ENCODE measurements at places on chromosomes 7 and 10.

DNA sequence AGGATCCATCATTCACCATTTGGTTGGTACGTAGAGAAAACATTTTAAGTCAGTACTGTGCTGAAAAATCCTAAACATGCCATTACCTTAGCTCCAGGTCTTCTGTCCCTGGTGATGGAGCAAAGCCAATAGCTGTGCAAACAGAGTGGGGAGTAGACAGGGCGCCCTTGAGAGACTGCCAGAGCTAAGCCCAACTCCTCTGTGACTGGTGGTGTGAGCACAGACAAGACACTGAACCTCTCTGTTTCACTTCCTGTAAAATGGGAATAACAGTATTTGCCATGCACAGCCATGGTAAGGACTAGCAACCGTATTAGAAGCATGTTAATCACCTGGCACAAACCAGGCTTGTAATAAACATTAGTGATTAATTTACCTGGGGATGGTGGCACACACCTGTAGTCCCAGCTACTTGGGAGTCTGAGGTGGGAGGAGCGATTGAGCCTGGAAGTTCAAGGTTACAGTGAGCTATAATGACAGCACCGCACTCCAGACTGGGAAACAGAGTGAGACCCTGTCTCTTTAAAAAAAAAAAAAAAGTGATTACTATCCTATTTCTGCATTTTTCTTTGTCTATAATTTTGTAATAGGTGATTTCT is 28.7 kb downstream of the LYZL1 start:
- no peak for DNase-seq

DNA sequence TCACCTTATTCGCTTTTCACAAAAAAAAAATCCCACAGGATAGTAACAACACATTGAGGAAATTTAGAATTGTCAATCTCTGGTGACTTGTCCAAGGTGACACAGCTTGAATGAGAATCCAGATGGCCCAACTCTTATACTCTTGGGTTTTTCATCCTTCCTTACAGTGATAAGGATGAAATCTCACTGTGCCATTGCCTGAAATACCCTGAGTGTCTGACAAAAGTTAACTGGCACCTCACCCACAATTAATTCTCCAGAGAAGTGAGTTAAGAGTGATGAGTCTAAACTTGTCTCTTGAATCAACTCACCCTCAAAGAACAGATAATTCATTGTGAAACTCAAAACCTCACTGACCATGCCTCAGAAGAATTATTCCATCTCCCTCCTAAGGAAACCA is 18.9 kb downstream of the CHRM2 start:
- no peak for DNase-seq

GRCh38 chr10:11683529-11684320 is 58.5 kb upstream of the ECHDC3 start:
- no peak for DNase-seq

DNA sequence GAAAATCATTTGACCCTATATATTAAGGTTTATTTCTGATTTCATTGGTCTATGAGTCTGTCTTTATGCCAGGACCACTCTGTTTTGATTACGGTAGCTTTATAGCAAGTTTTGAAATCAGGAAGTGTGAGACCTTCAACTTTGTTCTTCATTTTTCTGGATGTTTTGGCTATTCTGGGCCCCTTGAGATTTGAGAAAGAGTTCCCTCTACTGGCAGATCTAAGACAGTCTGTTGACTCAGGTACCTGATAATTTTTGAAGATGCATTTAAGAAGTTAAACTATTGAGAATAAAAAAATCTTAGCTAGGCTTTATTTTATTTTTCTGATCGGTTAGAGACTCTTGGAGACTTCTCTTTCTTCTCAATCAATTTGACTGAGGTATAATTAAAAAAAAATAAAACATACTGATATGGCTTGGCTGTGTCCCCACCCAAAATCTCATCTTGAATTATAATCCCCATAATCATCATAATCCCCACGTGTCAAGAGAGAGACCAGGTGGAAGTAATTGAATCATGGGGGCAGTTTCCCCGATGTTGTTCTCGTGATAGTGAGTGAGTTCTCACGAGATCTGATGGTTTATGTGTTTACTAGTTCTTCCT is 209.2 kb downstream of the SNX10 start:
- DNase-seq = peak; percentile 62

- DNase-seq = no peak
These were observed 133.5 kb downstream of the PTPN20 start for GRCh38 chr10:47044741-47045140.

GRCh38 chr10:77520995-77521394 is 116.6 kb downstream of the KCNMA1 start:
- DNase-seq = no peak

DNA sequence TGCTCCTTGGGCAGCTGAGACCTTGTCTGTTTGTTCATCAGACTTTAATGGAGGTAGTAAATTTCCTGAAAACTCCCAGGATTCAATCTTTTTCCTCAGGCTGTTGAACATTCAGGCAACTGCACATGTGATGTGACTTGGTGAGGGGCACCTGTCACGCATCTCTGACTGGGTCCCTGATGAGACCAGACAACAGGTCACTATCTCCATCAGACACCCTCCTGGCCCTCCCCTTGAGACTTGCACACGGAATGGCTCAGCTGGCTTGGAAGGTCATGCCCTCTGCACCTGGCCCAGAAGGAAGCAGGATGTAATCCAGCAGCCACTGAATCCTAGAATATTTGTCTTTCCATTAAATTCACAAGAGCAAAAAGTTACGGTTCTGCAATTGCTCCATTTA is 15.9 kb downstream of the AQP1 start:
- DNase-seq = no peak

DNA sequence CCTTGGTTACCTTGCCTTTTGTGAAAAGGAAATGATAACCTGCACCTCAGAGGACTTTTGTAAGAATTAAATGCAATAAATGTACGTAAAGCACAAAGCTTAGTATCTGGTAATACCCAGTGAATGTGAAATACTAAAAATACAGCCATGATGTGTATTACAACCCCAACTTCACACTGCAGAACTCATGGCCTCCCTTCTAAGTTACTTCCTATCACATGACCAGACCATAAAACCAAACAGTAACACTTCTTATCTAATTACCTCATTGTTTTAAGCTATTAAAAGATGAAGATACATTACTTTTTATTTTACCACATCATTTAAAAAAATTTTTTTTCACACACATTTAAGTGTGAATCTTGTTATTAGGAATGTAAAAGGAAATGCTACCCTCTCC is 29.0 kb downstream of the VPS41 start:
- DNase-seq = no peak

DNA sequence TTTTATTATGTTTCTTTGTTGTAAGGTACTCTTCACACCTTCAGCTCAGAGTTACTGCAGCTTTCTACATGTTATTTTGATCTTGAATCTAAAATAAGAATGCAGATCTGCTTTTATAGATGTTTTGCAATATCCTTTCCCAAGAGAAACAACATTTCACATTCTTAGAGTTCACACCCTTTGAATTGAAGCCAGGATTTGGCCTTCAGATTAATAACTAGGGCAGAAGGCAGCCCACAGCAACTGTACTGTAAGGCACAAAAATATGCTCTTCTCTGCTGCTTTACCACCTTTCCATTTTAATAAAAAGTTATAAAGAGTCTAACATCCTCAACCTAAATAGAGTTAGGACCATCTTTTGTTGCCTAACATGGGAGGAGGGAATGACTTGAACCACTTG is 224.7 kb downstream of the LHFPL3 start:
- DNase-seq = no peak

DNA sequence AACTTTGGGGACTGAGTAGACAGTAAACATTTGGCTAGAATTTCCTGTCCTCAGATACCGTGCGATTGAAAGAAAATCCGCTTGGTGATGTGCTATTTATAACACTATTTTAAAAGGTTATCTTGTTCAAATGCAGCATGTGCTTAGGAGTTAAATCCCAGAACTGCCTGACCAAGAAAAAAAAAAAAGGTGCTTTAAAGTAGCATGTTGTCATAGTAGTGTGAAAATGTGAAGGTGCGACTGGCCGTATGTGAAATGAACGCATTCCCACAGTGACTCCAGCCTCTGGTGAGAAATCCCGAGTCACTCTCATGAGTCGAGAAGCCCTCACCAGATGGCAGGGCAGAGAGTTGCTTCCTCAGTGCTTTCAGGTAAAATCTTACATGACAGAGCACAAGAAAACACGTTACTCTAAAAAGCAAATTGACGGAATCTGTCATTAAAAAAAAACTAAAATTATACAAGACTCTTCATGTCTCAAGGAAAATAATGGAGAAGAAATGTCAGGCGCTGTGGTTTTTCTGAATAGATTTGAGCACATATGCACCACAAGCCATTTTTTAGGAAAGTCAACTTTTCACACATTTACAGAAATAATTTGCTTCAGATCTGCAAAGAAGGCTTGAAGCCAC is 18.4 kb upstream of the KLF6 start:
- peak; percentile 76 for DNase-seq

- no peak for DNase-seq
These were observed 204.0 kb upstream of the CELF2 start for GRCh38 chr10:10813656-10814055.

DNA sequence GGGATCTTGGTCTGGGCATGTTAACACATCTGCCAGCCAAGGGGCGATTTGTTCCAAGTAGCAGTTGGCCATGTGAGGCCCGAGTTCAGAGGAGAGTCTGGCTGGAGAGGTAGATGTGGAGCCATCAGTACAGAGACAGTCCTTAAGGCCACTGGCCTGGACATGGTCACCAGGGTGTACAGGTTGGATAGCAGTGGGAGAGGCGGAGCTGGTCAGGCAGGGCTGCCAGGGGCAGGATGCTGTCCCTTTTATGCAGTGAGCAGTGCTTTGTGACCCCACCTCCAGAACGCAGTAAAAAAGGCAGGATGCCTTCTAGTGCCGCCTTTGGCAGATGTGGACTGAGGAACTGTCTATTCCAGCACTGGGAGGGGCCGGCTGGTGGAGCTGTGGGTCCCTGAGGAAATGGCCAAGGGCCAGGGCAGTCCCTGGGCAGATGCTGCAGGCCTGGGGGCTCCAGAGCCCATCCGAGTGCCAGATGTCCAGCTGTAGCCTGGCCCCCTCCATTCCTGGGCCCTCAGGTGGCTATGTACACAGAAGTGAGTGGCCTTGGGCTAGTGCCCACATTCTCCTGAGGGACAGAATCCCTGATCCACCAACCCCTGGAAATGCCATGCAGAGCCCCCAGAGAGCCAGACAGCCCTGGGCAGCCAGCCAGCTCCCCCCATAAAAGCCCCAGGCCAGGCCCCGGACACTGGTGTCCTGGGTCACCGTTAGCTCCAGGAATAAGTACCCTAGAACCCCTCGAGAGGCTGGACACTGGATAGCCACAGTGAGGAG is 17.2 kb upstream of the MYL7 start:
- DNase-seq = no peak

- DNase-seq = no peak
These were observed 623.8 kb downstream of the SUGCT start for GRCh38 chr7:40758590-40758989.

DNA sequence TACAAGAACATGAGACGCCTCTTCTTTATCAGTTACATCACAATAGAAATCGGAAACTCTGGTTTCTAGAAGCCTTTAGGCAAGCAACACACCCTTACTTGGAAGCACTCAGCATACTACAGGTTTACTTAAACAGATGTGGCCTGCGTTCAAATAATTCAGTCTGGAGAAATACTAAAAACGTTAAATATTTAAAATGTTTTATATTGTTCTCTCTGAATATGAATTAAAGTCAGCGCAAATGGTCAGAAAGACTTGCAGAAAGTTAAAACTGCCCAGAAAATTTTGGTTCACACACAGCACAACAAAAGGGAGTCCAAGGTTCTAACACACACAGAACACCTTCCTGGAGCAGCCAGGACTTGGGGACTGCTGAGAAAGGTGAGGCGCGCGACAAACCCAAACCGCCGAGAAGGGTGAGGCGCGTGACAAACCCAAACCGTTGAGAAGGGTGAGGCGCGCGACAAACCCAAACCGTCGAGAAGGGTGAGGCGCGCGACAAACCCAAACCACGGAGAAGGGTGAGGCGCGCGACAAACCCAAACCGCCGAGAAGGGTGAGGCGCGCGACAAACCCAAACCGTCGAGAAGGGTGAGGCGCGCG is 25.8 kb downstream of the ESYT2 start:
- no peak for DNase-seq

DNA sequence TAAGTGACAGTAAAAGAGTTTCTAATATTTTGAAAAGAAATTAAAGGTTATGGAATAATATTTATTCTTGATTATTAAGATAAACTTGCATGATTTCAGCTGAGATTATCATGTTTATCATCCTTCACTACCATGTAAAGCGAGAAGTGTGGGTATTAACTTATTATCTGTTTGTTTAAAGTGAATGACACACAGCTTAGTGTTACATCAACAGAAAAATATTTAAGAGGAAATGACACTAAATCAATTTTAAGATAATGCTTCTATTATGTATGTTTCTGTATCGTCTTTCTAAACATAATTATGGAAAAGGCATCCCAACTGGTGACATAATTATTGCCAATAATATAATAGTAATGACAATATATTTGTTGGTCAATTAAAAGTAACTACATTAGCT is 213.1 kb downstream of the PCDH15 start:
- no peak for DNase-seq

DNA sequence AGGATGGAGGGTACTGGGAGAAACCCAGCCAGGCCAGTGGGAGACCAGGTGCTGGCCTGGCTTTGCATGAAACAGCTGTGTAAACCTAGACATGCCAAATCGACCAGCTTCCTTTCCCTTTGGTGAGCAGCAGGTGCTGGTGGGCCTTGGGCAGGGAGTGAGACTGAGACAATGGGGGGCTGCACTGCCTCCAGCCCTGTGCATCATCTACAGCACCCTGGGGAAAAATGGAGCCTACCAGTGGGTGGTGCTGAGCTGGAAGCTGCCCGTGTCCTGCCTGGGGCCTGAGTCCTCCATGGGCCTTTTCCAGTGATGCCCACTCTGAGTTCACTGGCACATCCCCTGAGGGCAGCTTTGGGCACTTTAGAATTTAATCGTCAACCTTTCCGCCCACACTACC is 19.2 kb upstream of the DDC start:
- DNase-seq = no peak

- no peak for DNase-seq
These were observed 236.9 kb downstream of the PRKG1 start for GRCh38 chr10:51311228-51311627.

GRCh38 chr10:76311752-76312636 is 880.6 kb downstream of the LRMDA start:
- peak; percentile 62 for DNase-seq

DNA sequence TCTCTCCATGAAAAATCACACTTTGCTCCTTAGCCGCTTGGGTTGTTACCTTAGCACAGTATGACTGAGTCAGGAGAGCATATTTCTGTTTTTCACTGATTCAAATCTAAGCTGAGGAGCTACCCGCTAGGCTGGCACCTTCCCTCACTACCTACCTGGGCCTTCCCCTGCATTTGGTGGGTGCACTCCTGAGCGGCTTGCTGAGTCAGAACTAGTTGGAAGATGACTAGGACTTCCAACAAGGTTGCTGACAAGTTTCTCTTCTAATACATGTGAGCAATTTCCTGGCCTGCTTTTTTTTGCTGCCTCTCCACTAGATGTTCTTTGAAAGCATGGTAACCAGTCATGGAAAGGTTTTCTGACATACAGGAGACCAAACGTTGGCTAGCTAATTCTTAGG is 43.8 kb upstream of the SEC61G start:
- no peak for DNase-seq

DNA sequence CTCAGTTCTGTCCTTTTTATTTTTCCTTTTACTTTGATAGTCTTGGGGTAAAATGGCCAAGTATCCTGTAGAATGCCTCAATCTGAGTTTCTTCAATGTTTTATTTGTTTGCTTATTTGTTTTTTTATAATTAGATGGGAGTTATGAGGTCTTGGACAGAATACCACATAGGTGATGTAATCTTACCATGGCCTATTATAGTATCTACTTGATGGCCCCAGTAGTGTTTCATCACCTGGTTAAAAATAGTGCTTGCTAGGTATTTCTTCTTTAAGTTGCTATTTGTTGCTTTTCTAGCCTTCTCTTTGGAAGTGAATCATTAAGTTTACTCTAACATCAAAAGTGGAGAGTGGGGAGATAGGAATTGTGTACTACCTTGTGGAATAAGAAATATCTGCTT is 1020.0 kb upstream of the KCND2 start:
- DNase-seq = no peak
